Right ventricle myocardium superior (tissue), 1 donor: ENCODE measurements at places on chromosomes 7 and 10. TPM values are rescaled to one million over a fixed set of nuclear protein-coding genes. Genes with fewer than 3 reads are reported as not detected.

The ZNF503 gene
- 6.8 TPM for total RNA-seq

The ZNF467 gene
- 5.2 TPM for total RNA-seq

The OPN1SW gene
- total RNA-seq = not detected

DNA sequence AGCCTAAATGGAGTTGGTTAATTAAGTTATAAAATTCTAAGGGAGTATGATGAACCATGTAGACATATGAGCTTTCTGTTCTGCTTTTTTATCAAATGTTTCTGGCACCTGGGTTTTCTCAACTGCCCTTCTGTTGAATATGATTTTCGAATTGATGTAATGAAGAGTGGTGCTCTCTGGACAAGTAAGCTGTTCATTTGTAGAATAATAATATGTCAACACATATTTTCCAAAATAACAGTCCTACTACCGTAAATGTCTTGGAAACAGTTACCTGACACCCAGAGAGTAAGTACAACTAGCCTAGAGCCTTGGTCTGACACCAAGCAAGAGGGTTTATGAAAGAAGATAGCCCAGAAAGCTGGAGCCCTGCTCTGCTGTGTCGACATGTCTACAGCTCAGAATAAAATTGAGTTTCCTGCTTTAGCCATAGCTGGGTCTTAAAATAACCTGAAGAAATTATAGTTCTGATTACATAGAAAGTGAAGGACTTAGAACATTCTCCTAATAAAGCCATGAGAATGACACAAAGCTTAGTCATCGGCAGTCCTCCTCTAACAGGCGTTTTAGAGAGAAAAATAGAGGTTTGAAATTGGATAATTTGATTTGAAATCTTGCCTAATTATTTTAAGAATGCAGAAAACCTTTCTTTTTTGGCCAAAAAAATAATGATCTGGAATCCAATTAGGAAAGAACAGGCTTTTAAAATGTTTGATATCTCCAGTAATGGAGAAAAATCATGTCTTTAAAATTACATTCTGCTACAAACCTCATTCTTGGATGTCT, 25.1 kb downstream of the HDAC9 start:
- DNase-seq = no peak

DNA sequence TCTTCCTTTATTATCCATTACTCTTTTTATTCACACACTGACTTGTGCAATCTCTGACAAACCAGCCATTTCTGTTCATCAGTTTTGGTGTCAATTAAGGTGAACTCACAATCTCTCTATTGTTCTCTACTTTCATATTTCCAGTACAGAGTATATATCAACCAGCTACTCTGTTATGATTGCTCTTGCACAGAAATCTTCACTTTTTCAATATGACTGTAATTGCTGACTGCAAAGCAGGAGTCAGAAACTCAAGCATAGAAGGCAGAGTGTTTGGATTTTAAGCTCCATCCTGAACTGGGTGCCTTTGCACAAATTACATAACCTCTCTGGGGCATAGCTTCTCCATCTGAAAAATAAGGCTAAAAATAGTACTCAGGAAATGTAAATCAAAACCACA, 1042.0 kb downstream of the GRM8 start:
- DNase-seq = no peak

The CHRM2 gene
- 72.1 TPM for total RNA-seq

The MYO1G gene
- 0.97 TPM for total RNA-seq

DNA sequence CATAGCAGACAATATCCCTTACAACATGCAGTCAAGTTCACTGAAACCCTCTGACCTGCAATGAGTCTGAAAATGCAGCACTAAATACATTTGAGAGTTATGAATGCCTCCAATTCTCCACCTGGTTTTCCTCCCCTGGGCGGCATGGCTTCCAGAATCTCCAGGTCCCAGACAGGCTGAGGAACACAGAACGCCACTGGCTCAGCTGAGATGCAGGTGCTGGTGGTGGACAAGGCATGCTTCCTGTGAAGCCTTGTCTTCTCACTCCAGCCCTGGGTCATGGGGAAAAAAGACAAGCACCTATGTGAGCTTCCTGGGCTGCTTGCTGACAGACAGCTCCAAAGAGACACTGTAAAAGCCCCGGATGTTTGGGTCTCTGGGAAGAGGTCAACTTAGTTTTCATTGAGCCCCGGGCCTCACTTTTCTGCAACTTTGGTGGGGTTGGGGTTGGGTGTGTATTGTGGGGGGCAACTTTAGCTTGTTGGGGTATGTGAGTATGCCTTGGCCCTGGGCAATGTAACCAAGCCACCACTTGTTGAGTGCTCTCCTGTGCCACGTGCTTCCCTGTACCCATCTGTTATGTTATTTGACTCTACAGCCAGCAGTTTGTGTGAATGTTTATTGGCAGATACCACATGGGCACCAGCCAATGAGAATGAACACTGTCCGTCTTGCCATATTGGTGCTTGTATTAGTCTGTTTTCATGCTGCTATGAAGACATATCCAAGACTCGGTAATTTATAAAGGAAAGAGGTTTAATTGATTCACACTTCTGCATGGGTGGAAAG, 127.8 kb downstream of the EMX2 start:
- DNase-seq = no peak

DNA sequence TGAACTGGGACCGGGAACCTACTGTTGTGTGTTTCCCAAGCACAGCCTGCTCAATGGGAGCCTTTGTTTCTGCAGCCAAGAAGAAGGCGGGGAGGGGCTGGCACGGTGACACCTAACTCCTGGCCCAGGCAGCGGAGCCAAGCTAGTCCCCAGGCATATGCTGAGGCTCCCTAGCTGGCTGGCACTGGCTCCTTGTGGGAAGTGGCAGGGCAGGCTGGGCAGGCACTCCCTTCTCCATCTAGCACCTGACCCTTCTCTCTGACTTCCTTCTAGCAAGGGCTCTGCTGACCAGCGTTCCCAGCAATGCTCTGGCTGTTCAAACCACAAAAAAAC, 325.0 kb downstream of the PLXNA4 start:
- peak; percentile 89 for DNase-seq
